CD4-positive, alpha-beta T cell (primary cell): ENCODE measurements at places on chromosomes 11 and 22.

- no peak for DNase-seq
These were observed 64.1 kb downstream of the PPP6R3 start for GRCh38 chr11:68524681-68525080.

DNA sequence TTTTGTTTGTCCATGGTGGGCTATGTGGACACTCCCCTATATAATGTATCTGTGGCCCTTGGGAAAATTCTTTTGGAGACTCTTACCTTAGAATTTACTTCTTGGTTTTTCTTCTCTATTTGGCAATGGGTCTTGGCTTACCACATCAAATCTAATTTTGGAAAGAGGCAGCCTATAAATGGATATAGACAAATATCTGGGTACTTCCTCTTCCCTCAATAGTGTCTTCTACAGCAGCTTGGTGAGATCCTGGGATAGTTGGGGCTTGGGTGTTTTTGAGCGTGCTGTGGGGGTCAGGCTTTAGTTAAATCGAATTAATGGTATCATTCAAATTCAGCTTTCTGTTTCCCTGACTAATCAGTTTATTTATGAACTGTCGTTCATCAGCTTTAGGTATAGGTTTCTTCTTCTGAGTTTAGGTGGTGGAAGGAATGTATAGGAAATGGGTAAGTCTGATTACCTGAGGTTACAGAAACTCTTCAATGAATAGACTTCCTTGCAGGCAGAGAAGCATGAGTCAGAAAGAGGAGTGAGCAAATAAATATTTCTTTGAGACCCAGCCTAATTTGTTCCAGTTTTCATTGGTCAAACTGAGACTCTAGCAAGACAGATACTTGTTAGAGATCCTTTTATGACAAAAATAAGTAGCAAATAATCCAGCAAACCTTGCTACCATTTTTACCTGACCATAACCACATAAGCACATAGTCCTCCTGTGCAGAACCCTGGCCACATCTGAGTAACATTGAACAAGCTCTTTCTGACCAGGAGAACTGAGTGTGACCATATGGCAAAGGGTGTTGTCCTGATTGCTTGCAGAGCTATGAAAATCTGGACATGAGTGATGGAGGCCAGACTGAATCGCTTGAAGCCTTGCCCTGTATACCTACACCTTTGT lies 68.6 kb upstream of the SORL1-AS1 start:
- no peak for DNase-seq

DNA sequence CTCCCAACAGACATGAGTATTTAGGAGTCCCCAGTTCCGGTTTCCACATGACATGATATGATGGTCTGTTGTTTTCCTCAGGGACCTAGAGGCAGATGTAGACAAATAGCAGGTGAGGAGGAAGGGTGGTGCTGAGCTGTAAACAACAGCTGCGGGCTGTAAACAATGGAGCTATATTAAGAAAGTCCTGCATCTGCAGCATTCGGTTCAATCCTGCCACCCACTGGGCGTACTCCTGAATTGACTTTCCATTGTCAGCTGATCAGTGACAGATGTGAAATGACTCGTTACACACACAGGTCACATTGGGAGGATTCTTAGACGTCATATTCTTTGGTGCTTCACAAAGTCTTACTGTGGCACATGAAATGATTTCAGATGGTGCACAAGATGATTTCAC lies 26.8 kb upstream of the RAG1 start:
- DNase-seq, result no peak

- DNase-seq, result no peak
These were observed 57.2 kb upstream of the FAM181B start for GRCh38 chr11:82790723-82791484.

- no peak for DNase-seq
These were observed 5.2 kb downstream of the NCAPH2 start for GRCh38 chr22:50513175-50513574.
